ENCODE measurements at places on chromosomes 4 and X.

- DNase-seq, result no peak
Measured at GRCh38 chr4:17578482-17578891, 1.5 kb downstream of the LAP3 start.

DNA sequence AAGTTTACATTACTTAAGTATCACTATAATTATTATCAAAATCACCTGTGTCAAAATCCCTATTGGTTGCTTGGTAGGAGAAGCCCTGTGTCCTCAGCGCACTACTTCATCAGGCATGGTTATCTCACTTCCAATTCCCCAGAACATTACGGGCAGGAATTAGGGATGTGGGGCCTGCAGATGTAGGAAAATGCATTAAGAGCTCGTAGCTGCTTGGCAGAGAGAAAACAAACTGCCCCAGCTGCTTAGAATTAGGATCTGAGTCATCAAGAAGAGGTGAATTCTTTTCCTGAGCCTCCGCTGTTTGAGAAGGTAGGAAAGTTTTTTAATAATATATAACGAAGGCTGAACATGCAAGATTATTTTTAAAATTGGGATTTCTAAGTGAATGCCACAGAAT, 31.1 kb upstream of the CLNK start:
- no peak for DNase-seq

DNA sequence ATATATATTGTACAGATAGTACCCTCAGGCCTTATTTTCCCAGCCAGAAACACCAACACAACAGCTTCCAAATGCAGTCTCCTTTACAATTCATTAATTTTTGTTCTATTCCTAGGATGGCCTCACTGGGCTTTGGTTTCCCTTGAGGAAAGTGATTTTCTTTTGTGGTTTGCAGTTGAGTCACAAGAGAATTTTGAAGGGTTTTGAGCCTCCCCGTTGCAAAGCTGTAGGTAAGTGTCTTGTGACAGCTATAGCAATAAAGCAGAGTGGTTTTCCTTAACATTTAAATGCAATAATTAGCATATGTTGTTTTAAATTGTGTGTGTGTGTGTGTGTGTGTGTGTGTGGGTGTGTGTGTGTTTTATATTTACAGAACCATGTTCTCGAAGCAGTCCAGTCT, 54.1 kb upstream of the WDR17 start:
- DNase-seq, result no peak

DNA sequence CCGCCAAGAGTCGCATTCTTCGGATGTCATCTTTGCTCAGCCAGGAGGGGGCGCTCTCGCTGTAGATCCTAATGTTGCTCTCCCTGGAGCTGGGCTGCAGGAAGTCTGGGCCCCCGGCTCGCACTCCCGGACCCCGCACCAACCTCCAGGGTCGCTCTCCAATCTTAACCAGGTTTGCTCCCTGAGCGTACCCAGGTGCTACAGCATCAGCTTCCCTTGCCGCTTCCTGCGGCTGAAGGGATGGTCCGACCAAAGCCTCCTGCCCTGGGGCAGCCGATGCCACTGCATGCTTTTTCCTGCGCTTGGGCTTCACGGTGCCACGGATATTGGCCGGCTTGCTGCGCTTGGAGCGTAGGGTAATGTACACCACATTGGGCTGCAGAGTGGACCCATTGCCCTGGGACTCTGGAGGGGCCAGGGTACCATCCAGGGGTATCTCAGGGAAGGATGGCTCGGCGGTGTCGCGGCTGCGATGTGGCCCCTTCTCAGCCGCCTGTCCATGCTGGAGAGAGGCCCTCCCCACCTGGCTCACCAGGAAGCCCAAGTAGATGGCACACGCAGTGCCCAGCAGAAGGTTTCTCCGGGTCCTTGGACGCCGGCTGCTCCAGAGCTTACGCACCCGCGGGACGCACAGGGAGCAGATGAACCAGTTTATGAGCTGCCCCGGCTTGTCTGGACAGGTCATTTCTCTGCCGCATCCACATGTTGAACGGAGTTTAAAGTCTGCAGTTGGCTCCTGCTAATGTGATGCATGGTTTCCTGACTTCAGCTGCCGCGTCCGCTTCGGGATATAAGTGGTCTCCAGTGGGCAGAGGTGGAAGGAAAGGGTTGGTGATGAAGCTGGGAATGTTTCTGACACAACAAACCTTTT, 1.9 kb downstream of the GASK1B start:
- DNase-seq, result no peak

GRCh38 chrX:77918568-77918967, 8.1 kb downstream of the ATP7A start:
- DNase-seq, result no peak

- DNase-seq, result no peak
Measured at GRCh38 chr4:10008609-10009005, 12.7 kb downstream of the SLC2A9 start.

GRCh38 chrX:148080593-148080992, 99.5 kb downstream of the FMR1NB start:
- DNase-seq, result no peak

DNA sequence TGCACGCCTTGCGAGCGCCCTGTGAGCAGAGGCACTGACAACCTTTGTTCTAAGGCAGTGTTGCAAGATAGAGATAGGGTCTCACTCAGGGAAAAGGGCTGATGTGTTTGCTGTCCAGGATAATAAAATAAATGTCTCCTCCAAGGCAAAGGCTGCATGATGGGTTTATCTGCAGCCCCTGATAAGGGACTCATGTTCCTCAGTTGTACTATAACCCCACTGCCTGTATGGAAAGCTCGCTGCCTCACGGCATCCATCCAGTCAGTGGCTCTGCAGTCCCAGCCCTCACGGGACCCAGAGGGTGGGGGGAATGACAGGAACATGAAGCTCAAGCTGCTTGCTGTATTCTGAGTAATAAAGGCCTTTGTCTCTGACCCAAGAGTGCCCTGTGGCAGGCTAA, 22.6 kb downstream of the BCLAF3 start:
- no peak for DNase-seq

DNA sequence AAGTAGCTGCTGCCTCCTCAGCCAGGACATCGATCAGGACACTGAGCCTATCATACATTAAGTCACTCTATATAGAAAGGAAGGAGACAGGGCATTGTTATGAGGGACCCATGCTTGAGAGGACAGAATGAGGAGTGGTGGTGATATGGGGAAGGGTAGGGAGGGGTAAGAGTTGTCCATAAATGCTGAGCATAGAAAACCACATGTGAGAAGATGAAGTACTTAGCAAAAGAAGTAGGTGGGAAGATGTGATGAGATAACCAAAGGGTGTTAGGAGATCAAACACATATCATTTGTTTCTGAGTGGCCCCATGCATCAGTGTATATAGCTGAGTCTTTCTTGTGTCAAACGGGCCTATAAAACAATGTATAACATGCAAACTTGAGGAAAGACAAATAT, 84.1 kb downstream of the DGKK start:
- no peak for DNase-seq

GRCh38 chrX:155959018-155959587, 38.4 kb upstream of the IL9R start:
- DNase-seq, result no peak

GRCh38 chrX:48938721-48939425, 18.5 kb downstream of the OTUD5 start:
- no peak for DNase-seq

GRCh38 chrX:153651540-153652079, 4.6 kb downstream of the DUSP9 start:
- no peak for DNase-seq

DNA sequence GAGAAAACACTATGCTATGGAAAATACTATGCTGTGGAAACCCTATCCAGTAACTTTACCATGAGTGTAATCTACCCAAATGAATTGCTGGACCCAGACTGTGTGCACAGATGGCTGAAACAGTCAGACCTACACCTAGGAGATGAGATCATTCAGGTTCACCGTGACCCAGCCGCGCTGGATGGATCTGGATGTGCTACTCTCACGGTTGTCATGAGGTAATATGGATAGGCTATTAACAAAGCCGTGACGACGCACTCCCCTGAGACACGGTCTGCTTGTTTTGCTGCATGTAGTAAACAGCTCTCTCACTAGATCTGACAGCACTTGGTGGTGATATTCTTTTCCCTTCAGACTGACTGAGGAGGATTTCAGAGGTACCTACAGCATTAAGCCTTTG, 832.5 kb upstream of the GRID2 start:
- no peak for DNase-seq

DNA sequence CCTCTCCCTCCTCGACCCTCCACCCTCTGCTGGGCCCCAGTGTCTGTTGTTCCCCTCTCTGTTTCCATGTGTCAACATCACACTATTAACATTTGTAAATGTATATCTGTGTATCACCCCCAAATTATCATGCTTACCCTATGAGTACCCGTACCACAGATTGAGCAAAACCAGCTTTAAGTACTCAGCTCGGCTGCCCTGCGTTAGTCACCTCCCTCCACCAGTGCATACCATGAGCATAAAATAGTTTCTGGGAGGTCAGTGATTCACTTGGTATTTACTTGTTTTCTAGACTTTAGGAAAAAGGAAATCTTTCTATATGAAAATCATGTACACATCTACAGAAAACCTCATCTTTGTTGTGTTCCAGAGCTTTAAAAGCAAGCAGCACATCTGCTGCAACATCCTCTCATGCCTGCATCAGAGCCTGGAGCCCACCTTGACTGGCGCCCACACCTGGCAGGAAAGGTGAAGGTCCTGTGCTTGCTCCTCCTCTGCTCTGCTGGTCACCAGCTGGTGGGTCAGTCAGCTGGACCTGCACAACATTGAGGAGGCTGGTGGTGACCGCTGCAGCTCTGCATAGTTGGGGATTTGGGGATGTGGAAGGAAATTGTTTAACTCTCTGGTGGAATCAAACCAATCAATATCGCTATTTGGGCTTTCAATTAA, 214.4 kb upstream of the KLF3 start:
- no peak for DNase-seq

GRCh38 chr4:138636781-138637180, 378.8 kb upstream of the NOCT start:
- no peak for DNase-seq

- no peak for DNase-seq
Measured at GRCh38 chrX:8760021-8760420, 28.1 kb upstream of the ANOS1 start.

GRCh38 chr4:123956204-123956603, 559.6 kb downstream of the SPRY1 start:
- no peak for DNase-seq

- DNase-seq, result no peak
Measured at GRCh38 chr4:127975121-127975770, 10.0 kb downstream of the ABHD18 start.

- DNase-seq, result no peak
Measured at GRCh38 chr4:6742989-6743388, 27.0 kb downstream of the BLOC1S4 start.

- peak; percentile 16 for DNase-seq
Measured at GRCh38 chrX:74133156-74133796, 170.7 kb upstream of the ZCCHC13 start.

GRCh38 chr4:118037955-118038354, 3.7 kb downstream of the NDST3 start:
- DNase-seq, result no peak

DNA sequence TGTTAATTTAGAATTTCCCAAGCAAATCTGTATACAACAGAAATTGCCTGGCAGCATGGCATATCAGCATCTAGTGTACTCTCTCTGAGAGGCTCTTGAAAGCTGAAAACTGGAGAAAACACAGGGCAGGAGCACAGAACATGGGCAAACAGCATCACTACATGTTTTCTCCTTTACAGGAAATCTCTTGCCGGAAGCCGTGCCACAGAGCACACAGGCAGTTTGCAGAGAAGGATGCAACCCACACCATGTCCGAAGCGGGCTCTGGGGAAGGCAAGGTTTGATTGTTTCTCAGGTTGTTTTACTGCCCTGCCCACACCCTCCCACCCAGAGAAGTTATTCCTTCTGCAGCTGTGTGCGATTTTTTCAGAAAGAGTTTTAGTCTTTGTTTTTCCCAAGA, 41.1 kb upstream of the FAM9C start:
- DNase-seq, result no peak

DNA sequence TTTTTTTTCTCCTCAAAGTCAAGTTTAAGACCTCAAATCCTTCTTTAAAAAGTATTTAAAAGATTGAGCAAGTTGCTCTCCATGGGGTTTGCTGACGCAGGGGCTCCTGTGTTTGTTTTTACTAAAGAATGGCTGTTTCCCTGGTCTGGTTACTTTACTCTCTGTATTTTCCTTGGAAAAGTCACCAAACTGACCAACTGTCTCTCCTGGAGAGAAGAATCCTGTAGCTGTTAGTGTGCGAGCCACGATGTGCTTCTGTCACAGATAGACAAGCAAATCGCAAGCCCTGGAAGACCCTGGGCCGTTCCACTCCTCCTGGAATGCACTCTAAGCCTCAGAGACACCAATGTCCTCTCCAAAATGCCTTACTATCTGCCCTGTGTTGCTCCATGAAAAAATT, 212.1 kb downstream of the CHIC2 start:
- DNase-seq, result no peak

GRCh38 chr4:84089652-84090437, 409.2 kb downstream of the NKX6-1 start:
- no peak for DNase-seq

GRCh38 chrX:43016021-43016420, 238.1 kb upstream of the PPP1R2C start:
- no peak for DNase-seq

DNA sequence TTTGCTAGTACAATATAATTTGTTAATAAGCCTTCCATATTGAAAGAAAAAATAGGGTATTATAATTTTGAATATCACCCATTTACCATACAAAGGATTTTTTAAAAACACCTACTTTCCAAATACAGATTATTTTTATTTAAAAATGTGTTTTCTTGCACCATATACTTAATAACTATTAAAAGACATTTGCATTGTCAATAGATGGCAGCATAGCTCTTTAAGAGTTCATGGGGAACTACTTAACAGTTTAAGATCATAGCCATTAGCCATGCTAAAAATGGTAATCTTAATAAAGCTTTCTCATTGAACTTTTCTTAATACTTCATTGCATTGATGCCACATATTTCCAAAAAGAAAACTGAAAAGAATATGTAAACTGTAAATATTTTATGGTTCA, 1995.9 kb downstream of the C4orf33 start:
- DNase-seq, result no peak

- DNase-seq, result no peak
Measured at GRCh38 chrX:150223176-150224015, 139.7 kb upstream of the MAMLD1 start.

DNA sequence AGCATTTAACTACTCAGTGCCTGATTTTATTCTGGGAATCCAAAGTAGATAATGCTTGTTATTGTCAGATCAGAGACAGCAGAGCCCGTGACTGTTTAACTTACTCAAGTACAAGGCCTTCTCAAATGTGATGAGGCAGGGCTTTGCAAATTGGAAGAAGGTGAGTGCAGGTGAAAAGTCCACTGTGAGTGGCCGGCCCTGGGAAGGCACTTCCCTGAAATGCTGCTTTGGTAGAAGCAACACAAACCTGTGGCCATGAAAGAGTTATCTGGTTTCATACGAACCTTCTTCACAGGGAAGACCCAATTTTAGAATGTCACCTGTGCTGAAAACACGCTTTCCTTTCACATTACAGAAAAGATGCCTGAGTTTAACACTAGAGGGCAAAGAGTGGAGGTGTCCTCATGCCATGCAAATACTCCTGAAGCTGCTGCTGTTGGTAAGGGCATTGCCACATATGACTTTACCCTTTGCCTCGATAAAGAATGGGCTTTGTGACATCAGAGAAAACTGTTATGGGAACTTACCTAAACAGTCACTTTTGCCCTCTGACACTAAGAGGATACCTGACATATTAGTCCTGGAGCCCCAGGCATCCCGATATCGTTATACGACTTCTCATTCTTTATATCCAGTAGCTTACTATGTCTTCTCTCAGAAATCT, 8.0 kb downstream of the PPARGC1A start:
- DNase-seq, result no peak

All from H54 (cell line).